Naive thymus-derived CD8-positive, alpha-beta T cell (primary cell): ENCODE measurements at places on chromosomes 6 and 20.

DNA sequence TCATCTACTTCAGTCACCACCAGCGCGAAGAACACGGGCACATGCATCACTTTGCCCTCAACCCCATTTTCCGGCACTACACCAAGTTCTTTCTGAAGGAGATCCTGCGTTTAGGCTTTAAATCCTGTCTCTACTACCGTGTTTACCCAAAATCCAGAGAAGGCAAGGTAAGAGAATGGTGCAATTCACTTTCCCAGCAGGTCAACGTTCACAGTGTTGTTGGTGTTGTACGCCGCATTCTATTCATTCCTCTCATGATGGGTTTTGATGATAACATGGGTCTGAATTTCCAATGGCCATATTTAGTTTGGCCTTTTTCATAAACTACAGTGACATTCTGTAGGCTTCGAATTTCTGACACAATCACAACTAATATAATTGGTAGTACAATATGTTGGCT lies 144.3 kb downstream of the CFAP61 start:
- DNase-seq, result no peak

DNA sequence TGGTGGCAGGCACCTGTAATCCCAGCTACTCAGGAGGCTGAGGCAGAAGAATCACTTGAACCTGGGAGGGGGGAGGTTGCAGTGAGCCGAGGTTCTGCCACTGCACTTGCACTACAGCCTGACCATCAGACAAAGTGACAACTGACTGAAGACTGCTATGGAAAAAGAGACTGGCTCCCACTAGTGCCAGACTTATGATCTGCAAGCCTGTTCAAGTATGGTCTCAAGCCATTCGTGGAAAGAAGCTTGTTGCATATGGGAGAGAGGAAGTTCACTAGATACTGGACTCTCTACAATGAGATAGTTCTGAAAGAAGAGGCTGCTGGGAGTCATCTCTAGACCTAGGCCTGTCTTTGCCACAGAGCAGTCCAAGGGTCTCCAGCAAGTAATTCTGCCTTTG lies 26.7 kb downstream of the MDN1 start:
- no peak for DNase-seq

DNA sequence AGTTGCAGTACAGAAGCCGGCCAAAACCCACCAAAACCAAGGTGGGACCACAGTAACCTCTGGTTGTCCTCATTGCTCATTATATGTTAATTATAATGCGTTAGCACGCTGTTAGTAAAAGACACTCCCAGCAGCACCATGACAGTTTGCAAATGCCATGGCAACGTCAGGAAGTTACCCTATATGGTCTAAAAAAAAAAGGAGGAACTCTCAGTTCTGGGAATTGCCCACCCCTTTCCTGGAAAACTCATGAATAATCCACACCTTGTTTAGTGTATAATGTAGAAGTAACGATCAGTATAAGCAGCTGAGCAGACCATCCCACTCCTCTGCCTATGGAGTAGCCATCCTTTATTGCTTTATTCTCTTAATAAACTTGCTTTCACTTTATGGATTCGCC lies 148.6 kb upstream of the EXOC2 start:
- DNase-seq, result no peak

DNA sequence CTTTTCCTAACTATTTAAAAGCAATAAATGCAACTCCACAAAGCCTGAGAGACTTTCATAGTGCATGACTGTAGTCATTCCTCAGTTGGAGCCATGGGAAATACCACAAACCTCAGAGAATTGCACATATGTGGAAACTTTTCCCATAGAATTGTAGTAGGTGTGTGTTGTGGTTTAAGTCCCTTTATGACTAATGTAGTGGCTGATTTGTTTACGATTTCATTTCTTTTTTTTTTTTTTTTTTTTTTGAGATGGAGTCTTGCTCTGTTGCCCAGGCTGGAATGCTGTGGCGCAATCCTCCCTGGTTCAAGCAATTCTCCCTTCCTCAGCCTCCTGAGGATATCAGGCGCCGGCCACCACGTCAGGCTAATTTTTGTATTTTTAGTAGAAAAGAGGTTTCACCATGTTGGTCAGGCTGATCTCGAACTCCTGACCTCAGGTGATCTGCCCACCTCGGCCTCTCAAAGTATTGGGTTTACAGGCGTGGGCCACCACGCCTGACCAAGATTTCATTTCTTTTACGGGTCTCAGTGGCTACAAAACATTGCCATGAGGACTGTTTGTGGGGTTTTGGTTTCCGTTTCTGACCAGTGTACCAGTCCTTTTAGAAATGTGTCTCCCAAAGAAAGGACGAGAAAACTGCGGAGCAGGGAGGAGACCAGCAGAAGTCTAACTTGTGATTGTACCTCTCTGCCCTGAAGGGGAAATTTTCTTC lies 212.1 kb upstream of the MARCKS start:
- no peak for DNase-seq

- no peak for DNase-seq
These were observed 242.9 kb downstream of the CDH4 start for GRCh38 chr20:61494763-61495575.

- DNase-seq, result no peak
These were observed 100.9 kb downstream of the BMP5 start for GRCh38 chr6:55774286-55775028.

DNA sequence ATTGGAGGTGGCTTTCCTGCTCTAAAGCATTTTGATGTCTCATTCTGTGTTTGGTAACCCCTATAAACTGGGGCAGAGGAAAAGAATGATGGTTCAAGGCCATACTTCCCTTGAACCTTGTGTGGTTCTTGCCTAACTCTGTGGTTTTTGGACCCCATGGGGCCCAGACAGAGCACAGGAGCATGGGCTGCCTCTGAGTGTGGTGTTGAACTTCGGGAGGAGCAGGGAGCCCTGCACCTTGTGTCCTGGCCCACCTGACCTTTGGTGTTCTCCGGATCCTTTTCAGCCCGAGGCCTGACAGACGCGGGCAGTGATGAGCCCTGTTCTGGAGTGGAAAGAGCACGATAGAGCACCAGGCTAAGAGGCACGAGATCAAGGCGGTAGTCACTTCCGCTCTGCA lies 18.8 kb downstream of the TMEM74B start:
- DNase-seq, result no peak

DNA sequence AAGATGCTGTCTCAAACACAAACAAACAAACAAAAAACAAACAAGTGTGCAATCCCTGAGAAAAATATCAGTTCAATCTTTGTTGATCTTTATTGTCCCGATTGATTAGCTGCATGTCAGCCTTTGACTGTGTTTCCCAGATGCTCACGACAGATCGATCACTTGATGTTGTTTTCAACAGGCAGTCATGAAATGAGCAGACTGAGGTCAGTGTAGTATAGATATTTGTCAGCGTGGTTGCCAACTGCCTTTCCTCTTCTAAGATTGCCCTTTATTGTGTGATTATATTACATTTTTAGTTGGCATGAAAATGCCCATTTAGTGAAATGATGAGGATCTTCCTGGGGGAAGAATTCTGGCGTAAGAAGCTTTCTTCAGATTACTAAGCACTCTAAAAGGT lies 25.6 kb downstream of the UTRN start:
- DNase-seq, result no peak

DNA sequence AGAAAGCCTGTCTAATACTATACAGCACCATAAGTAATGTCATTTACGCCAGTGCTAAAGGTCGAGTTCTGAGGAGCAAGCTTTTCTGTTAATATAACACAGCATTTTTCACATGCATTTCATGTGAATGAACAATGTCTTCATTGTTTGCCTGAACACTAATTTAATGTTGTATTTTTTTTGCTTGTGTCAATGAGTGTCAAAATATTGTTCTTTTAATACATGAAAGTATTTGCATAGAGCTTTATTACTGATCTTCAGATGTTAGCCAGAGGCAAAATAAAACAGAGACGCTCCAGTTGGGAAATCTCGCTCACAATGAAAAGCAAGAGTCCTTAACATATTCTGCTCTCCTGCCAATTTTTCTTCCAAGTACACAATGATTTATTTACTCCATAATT lies 151.8 kb downstream of the FOXC1 start:
- no peak for DNase-seq

DNA sequence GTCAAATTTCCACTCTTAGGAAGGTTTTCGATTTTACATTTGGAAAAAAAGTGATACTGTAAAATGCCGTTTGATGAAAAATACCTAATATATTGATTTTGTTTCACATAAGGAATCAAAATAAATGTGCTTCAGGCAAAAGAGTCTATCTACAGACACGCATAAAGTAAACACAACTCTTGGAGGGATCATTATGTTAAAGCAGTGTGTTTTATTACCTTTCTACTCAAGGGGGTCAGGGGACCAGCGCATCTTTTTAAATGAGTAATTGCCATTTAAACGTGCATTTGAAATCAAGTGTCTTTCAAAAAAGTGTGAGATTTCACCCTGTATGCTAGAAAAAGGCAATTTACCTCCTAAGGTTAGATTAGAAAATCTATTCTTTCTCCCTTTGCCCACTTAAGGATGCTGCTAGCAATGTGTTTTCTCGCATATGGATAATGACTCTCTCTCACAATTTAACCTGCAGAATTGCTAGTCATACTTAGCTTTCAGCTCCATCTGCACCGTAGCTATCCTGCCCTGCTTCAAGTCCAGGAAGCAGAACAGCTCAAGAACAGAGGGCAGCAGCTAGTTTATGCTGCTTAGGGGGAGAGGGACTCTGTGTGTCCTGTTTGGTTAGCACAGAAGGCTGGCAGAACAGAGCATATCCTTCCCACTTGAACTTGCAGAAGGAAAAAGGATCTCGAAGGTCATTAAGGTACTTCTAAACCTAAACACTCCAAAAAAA lies 35.0 kb downstream of the NKAIN2 start:
- DNase-seq, result no peak

DNA sequence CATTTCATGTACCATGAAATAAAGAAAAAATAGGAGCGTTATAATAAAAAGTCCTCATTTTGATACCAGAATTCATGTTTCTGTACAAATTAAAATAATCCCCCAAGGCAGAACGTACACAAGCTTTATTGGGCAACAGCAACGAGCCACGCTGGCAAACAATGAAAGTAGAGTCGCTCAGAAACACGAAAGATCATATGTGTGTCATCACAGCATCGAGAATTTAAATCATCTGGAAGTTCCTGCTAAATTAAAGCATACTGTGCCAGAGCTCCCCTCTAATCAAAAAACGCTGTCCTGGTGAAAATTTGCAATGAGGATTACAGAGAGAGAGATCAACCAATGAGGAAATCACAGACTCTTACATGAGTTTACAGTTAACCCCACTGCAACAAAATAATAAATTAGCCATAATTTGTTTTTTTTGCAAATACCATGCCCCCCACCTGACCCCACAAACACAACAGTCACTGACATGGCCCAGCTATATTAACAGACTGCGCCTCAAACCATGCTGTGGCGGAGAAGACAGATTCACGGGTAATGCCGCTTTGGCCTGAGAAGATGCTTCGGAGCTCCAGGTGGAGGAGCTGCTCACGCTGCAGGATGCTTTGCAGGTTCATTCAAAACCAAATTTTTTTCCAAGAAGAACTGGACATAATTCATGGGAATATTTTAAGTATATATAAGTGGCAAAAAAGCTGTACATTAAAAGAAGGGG lies 54.3 kb upstream of the NFATC2 start:
- no peak for DNase-seq

DNA sequence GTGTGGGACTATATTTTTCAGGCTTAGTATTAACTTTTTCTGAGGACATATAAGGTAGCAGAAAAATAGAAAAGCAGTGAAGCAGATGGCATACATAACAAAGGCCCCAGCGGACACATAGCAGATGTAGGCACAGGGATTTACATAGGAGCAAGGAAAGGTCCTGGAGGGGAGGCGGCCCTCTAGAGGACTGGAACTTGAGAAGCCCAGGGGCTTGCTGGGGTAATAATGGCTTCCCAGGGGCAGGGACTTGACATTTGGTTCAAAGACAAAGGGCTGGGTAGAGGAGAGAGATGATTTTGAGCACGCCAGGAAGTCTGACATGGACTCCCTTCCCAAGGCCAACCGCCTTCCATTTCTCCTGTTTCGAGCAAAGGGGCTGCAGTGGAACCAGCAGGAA lies 31.7 kb upstream of the OSTM1 start:
- no peak for DNase-seq

DNA sequence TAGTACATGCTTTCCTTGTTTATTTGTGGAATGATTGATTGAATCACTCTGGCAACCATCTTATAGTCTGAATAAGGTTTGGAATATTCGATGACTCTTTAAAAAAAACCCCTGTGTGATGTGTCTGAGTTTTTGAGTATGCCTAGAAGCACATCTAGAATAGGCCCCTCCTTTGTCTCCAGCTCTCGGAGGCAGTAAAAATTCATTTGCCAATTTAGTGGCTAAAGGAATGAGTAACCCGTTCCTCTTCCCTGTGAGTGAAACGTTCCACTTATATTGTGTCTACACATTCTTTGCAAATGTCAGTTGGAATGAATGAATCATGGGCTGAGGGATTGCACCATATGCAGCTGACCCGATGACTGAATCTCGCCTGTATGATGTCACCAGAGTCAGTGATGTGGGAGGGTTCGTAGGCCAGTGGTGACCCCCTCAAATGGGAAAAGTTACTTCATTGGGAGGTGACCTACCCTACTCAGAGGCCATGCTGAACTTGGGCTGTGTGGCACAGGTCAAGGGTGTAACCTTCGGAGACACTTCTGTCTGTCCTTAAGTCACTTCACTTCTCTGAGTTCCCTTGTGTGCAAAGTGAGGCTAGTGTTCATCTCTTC lies 21.6 kb downstream of the MOCS3 start:
- DNase-seq, result no peak

DNA sequence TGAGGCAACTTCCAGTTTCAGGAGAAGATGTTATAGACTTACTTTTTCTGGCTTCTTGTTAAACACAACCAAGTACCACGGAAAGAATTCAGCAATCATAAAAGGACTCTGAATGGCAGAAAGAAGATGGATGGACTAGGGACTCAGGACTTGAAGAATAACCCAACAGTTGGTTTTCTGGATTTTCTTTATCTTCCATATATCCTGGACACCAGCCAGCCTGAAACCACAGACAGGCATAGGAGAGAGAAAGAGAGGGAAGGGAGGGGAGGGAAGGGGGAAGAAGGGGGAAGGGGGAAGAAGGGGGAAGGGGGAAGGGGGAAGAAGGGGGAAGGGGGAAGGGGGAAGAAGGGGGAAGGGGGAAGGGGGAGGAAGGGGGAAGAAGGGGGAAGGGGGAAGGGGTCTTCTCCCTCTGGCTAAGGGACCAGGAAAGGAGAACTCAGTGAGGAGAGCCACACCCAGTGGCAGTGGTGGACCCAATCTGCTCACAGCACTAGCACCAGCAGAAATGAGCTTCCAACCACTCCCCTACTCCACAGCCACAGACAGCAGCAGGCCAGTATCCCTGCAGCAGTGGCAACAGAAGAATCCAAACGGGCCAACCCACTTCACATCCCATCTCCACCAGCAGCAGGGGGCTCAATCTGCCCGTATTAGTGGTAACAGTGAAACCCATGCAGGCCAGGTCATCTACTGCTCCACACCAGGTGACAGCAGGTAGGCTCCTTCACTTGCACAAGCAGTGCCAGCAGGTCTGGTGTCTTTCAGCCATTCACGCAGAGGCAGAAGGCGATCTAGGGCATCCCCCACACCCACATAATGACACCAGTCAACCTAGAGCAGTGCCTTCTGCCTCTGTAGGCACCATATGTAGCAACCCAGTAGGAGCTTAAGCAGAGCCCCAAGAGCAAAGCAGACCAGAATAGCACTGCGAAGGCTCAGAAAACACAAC lies 78.6 kb downstream of the TRMT6 start:
- DNase-seq, result no peak
